Nucleus accumbens (tissue), 56 donors: ENCODE measurements at places on chromosomes 1 and 21.

- no peak for DNase-seq
These were observed 40.4 kb downstream of the RNF187 start for GRCh38 chr1:228527596-228527995.

- DNase-seq, result no peak
These were observed 40.7 kb downstream of the MATN1 start for GRCh38 chr1:30682396-30683275.

- no peak for DNase-seq
These were observed 26.1 kb upstream of the SLAMF6 start for GRCh38 chr1:160548960-160549664.

GRCh38 chr1:209105701-209106100 is 477.8 kb upstream of the CAMK1G start:
- no peak for DNase-seq

DNA sequence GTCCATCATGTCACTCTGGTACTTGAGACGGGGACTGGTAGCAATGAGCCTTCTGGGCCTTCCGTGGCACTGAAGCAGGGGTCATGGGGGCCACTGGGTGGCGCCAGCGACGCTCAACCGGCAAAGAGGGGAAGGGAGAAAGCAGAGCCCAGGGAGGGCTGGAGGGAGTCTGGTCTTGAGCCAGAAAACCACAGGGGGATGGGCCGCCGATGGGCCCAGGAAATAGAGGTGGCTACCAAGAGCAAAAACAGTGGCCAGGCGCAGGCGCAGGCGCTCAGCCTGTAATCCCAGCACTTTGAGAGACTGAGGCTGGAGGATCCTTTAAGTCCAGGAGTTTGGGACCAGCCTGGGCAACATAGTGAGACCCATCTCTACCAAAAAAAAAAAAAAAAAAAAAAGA is 21.8 kb downstream of the EXOC8 start:
- no peak for DNase-seq

DNA sequence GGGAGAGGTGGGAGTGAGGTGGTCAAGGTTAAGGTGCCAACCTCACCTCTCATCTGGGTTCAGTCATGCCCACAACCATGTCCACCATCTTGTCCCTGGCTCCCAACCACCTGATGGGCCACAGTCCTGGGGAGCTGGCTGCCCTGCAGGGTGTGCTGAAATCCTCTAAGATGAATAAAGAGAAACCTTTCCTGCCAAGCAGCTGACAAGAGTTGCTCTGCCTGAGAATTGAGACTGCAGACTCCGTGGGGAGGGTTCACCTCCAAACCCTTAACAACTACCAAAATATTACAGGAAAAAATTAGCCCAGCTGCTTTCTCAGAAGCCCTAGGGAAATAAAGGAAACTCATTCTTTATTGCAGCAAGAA is 15.2 kb upstream of the FGR start:
- DNase-seq, result no peak

DNA sequence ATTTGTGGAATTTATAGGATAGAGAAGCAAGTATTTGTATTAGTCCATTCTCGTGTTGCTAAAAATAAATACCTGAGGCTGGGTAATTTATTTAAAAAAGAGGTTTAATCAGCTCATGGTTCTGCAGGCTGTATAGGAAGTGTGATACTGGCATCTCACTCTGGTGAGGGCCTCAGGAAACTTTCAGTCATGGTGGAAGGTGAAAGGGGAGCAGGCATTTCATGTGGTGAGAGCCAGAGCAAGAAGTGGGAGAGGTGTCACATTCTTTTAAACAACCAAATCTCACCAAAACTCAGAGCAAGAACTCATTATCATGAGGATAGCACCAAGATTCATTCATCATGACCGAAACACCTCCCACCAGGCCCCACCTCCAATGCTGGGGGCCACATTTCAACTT is 18.1 kb downstream of the SDCCAG8 start:
- no peak for DNase-seq

GRCh38 chr1:65253800-65254319 is 55.5 kb upstream of the DNAJC6 start:
- DNase-seq, result no peak

DNA sequence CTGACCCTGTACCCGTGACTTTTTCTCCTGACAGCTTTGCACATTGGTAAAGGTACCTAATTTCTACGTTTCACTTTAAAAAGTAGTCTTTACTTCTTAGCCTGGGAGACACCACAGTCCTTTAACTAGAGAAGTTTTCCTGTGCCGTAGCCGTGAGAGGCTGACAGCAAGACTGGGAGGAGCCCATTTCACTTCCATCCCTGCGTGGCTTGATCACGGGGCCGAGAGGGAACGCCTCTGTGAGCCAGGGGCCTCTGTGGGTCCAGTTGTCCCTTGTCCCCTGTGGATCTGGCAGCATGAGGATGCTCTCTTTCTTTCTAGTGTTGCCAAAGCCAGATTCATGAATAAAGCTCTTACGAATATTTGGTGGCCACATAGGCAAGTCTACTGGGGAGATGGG is 21.6 kb downstream of the PCP4 start:
- DNase-seq, result no peak

DNA sequence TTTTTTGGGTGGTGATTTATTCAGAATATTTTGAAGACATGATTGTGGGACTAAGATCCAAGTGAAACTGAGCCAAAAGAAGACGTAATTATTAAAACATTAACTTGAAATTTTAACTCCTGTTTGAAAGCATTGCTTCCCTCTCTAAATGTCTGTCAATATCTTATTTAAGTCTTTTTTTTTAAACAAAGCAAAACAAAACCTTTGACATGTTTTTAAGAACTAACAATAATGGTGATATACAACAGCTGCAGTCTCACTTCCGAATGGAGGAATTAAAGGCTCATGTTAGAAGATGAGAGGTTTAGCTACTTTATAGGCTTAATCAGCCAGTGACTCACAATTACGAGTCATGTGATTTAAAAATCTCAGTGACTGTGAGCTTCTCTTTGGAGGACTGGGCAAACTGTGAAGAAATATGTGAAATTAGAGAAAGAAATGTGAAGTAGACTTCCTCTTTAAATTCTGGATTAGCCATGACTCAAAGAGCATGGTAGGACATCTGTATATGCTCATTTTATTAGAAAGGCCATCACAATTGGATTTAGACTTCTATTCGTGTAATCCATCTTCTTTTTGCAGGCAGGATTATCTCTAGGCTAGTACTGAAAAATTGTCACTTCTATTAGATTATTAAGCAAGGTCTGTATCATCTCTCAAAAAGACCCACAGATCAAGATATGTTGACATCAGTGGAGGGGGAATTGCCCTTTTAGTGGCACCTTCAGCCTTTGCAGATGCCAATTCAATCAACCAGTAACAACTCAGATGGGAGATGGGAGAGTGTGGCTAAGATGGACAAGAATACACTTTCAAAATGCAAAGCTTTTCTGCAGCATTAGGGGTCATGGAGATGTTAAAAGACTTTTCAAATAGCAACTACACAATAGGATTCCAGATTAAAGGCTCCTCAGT is 28.7 kb downstream of the KCNA3 start:
- DNase-seq, result no peak

GRCh38 chr1:246265481-246265880 is 241.6 kb downstream of the SMYD3 start:
- no peak for DNase-seq
